Breast epithelium (tissue), 4 donors: ENCODE measurements at places on chromosomes 1 and 21.

- no peak for DNase-seq
These were observed 37.8 kb upstream of the GBP5 start for GRCh38 chr1:89310505-89310904.

DNA sequence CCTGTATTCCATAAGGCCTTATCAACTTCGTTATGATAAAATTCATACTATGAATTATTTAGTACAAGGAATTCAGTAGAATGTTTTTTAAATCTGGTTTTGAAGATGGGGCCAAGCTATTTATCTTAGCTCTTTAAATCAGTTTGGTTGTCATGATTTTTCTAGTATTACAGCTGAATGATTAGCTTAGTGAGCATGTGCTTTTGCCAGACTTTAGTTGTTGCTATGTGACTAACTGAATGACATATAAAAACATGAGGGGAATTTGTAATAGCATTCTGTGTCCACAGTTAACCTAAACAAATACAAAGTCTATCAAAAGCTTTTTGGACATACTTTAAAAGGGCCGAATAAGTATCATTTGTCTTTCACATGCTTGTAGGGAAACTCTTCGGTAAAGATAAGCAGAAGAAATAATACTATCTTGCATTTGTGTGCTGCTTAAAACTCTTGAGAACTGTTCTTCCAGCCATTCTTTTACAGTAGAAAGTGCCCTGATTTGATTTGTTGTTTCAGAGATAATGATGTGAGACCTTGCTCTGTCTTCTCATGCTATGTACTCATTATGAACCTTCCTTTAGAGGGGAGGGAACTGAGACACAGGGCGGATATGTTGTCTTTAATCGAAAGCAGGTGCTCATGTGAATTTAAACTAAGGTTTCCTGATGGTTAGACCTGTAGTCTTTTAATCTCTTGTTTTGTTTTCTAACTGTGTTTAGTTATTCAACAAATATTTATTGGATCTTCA, 18.8 kb downstream of the NEK7 start:
- DNase-seq, result no peak

DNA sequence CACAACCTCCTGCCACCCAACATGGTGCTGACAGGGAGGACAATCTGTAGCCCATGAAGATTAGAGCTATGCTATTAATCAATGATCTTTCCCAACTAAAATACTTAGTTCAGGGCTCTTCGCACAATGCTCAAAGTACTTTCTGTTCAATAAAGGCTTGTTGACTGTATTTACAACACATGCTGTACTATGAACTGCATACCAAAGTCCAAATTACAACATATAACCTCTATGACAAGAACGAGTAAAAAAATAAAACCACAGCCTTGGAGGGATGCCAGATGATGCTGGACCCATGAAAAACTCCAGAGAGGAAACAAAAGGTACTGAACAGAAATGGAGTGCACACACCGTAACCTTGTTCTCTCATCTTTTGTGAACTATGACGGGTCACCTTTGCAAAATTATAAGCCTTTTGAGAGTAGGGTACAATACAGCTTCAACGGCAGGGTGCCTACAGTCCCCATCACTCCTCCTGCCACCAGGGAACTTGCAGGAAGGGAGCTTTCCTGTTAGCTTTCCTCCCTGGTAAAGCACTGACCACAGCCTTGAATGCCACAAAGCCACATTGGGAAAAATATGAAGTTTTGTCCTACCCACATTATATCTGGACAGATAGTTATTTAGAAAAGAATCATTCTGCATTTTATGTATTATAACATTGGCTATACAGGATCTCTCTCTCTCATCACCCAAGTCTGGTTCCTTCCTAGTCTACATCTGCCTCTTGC, 175.6 kb downstream of the NRIP1 start:
- no peak for DNase-seq

- DNase-seq, result no peak
These were observed 16.3 kb upstream of the ERVH48-1 start for GRCh38 chr21:42941696-42942085.

DNA sequence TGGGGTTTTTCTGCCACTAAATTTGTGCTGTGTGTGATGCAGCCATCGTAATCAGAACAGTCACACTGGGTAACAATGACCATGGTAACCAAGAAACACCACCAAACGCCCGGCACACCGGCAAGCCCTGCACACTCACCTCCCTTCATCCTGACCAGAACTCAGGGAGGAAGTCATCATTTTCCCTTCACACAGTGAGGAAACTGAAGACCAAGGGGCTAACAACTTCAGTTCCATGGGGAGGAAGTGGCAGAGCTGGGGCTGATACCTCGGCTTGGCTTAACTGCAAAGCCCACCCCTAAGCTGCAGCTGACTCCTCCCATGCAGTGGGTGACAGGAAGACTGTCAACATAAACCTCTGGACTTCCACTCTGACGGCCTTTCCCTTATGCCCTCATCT, 69.3 kb upstream of the BCAR3 start:
- no peak for DNase-seq

DNA sequence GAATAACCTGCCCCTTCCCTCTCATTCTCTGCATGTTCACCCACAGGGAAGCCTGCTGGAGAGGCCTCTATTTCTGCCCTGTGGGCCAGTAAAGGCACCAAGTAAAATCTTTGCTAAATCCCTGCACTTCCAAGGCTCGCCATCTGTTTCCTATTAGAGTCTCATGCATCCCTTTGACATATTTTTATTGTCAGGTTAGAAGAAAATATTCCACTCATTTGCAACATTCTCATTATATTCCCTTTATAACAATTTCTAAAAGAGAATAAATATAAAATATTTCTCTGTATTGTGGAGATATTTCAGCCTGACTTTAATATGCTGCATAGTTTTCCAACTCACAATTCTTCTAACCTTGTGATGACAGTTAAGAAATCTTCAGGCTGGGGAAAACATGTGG, 340.4 kb upstream of the VAMP3 start:
- no peak for DNase-seq

DNA sequence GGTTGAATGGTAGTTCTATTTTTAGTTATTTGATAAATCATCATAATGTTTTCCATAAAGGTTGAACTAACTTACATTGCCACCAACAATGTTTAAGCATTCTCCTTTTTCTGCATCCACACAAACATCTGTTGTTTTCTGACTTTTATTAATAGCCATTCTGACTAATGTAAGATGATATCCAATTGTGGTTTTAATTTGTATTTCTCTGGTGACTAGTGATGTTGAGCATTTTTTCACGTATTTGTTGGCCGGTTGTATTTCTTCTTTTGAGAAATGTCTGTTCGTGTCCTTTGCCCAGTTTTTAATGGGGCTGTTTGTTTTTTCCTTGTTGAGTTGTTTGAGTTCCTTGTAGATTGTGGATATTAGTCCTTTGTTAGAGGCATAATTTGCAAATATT, 24.6 kb upstream of the SLC35F3 start:
- no peak for DNase-seq

DNA sequence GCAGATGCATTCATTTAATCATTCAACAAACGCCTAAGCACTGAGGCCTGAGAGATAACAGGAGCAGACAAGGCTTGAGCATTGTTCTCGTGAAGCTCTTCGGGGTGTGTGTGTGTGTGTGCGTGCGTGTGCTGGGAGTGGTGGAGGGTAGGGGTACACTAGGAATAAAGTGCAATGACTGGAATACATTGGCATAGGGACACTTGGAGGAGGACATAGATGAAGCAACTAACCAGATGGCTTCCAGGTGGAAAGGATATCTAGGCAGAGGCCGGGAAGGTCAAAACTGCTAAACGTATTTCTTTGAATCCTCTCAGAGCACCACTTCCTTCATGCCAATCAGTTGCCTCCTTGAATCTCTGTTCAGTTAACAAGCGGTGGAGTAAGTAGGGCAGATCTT, 92.6 kb downstream of the TPR start:
- DNase-seq, result no peak

DNA sequence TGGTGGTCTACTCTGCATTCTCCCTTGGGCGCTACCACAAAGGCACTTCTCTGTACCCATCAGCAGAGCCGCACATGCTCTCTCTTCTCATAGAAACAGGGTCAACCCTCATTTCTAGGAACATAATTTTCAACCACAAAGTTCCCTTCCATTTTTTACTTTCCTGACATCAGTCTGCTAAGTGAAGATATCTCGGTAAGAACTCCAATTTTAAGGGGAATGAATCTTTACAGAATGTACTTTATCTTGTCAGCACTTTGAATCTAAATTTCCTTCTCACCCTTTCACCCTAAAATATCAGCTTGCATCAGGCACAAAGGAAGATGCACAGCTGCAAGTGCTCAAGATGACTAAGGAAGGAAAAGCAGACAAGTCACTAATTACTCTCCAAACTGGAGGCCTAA, 545.9 kb downstream of the SMYD3 start:
- no peak for DNase-seq

DNA sequence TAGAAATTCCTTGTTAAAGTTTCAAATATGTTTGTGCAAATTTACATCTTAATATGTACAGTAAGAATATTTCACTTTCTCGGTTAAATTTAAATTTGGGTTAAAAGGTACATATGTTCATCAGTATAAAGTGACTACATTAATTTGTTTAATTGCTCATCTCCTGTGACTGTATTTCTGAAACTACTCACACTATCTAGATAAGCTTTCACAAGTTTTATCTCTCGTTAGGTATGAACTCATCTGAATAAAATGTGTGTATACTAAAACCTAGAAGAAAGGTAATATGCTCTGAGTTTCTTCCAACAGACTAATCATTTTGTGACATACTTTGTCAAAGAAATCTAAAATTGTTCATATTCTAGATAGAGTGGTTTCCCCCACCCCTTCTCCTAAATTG, 150.7 kb downstream of the PATJ start:
- no peak for DNase-seq

DNA sequence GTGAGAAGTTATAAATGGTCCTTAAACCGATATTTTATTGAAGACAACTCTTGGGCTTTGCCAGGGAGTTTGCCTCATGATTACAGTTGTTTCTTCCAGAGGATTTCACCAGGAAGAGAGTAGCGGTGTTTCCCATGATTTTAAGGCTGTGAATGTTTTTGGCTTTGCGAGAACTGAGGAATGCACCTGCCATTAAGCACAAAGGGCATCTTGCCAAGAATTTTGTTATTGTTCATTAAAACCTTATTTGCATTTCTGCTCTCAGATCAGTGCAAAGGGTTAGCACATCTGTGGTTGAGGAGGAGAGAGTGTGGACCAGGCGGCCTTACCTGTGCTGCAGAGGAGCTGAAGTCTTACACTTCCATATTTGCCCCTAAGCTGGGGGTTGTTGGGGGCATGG, 13.8 kb downstream of the CNIH3 start:
- DNase-seq, result no peak

- DNase-seq, result no peak
These were observed 6.2 kb downstream of the AHDC1 start for GRCh38 chr1:27597516-27598294.

DNA sequence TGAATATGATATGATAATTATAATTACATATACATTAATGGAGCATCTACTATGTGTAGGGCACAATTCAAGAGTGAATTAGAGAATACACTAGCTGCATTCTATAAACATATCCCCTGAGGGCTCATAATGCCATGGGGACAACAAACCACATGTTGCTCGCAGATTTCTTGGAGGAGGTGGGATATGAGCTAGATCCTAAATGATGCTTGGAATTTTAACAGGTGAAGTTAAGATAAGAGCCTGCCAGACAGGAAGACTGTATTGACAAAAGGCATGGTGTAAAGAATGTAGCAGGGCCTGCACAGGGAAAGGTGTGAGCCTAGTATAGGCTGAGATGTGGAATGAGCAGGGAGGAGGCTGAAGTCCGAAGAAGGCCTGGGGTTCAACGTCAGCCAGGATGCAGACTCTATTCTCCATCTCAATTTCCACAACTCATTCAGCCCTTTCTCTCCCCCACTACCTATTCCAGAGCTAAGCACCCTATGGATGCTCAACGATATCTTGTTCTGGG, 120.2 kb downstream of the ELAVL4 start:
- no peak for DNase-seq

DNA sequence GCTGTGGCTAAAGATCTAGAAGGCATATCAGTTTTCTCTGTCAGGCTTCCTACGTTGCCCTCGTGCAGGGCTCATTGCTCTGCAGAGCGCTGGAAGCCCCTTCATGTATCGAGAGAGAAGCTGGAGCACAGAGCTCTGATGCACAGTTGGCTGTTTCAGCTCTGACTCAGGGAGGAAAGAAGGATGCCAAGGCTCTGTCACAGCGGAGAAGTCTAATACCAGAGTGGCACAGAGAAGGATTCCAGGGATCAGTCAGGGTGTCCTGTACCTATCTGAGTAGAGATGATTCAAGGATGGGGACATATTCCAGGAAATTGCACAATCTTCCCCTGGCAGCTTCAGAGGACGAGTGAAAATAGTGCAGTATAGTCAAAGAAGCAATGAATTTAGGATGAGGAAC, 179.2 kb upstream of the FMN2 start:
- no peak for DNase-seq

DNA sequence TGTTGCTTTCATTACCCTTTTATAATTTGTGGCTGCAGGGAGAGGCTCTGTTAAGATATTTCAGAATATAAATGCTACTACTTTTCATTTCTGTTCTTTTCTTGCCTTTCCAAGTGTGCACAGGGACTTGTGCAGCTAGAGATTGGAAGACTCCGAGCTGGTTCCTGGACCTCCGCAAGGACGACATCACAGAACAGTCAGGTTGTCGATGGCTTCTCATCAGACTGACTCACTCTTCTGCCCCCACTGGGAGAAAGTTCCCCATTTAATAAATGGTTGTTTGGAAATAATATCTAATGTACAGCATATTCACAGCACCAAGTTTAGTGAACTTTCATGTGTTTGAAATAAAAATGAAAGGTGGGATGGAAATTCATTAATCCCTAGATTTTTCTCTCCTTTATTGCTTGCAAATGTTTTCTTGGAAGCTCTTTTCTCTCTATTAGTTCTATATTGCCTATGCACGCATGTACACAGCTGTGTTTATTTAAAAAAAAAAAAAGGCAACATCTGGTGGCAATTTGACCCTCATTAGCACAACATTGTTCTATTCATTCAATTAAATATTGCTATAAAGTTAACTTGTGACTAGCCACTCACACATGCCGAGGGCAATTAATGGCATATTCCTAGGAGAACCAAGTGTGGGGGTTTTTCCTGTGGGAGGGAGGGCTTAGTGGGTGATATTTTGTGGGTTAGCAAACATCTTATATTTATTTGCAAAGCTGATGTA, 77.5 kb upstream of the L1TD1 start:
- DNase-seq, result no peak

DNA sequence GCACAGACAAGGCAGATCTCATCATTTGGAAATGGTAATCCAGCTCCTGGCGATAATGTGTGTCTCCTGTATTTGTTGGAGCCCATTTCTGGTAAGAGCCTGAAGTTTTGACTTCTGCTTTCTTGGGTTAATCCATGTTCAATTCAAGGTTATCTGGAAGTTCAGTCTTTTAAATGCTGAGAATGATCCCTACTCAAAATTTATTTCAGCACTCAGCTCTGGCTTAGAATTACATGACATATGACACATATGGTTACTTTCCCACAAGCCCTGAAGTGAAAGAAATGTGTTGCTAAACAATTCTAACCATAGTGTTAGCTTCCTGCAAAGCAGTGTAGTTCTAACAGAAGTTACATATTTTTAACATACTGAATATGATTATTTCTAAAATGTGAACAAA, 2.7 kb downstream of the PTGFR start:
- DNase-seq, result no peak

GRCh38 chr1:164703463-164703862, 144.5 kb downstream of the PBX1 start:
- no peak for DNase-seq
